ENCODE measurements at places on chromosomes 2 and 18.

DNA sequence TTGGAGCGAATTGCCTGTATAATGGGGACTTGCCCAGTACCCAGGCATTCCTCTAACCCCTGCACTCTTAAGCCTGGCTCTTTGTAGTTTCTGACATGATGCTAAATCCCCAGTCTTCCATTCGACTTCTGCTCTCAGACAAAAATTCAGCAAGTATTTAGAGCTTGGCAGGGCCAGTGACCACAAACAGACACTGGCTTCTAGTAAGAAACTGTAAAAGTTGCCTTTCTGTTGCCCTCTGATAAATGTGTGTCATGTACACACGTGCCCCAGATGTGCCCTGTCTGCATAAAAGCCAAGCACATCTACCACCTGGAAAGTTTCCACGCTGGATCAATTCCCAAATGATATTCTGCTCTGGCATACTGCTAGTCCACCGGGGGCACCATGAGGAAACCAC is 18.0 kb downstream of the PAX3 start:
- no peak for DNase-seq

DNA sequence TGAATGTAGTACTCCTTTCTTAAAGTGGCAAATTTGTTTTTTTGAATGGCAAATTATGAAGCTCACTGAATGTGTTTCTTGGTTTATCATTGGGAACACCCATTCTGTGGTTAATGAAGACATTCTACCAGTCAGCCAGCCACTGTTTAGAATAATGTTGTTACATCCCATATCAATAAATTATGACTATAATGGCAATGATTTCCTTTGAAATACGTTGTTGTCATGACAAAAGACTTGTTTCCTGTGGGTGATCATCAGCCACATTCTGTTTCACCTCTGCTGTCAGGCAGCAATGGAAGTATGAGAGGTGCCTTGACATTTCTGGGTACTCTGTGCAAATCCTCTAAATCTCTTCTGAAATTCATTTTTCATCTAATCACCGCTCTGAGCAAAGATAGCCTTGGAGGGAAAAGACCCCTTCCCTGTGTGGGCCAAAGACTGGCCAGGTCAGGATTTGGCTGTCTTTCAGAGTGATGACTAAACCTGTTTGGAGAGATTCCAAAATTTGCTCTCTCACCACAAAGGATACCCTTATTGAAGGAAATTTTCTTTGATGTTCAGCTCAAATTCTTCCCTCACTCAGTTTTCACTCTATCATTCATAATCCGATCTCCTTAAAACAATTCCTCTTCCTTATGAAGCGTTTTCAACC is 869.2 kb downstream of the BCL11A start:
- DNase-seq: no peak

DNA sequence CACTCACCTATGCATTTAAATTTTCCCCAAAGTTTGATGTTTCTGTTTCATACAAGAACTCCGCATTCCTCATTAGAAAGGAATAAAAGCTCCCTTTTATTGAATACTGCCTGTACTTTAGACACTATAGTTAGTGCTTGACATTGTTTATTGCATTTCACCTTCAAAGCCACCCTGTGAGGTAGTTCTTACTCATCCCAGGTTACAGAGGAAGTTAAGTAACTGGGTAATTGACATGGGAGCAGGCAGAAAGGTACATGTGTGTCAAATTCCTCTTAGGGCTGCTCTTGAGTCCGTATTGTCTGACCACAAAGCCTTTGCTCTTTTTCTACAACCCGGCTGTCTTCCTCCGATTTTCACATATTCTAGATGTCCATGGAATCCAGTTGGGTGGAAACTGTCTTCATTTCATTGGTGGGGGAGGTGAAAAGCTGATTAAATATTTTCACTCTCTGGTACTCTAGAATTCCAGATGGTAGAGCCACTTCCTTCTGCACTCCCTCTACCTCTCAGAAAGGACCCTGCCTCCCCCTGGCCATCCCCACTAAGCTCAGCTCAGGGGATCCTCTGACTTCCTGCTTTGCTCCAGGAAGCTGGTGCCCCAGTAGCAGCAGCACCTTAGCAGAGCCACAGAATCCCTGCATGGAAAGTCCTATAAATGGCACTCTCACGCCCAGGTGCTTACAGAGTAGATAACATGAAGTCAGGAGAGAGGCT is 319.2 kb downstream of the LRATD1 start:
- no peak for DNase-seq

DNA sequence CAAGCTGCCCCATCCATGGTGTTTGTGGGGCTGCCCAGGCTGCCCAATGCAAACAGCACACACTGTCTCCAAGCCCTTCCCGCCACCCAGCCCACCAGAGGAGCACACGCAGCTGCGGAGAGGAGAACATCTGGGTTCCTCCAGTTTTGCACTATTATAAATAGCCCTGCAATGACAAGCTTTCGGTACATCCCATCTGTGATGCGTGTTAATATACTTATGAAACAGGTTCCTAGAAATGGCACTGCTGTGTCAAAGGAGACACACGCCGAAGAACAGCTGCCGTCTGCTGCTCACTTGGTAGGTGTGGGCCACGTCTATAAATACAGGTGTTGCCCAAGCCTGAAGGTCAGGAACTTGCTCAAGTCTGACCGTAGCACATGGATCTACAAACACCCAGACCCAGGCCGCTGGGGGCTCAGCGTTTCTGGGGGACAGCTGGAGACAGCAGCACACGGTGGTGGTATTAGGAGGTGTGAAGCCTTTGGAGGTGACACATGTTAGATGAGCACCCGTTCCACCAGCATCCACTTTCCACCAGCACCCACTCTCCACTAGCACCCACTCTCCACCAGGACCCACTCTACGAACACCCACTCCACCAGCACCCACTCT is 34.3 kb downstream of the PXDN start:
- DNase-seq: no peak

- DNase-seq: no peak
These were observed 33.2 kb downstream of the PLA2R1 start for GRCh38 chr2:160029270-160029628.

DNA sequence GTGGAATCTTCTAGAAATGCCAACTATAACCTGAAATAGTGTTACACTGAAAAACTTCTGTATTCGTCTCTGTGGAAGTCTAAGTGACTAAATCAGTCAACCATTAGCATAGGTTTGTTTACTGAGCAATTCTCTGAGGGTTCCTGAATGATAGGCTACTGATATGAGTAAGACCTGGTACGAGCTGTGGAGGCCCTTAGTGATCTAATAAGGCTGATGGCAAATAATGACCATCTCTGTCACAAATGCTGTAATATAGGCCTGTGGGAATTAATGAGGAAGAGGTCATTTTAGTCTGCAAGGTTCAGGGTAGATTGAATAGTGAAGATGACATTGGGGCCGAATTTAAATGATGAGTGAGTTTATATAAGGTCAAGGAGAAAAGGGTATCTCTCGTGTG is 82.5 kb downstream of the MGAT5 start:
- no peak for DNase-seq

DNA sequence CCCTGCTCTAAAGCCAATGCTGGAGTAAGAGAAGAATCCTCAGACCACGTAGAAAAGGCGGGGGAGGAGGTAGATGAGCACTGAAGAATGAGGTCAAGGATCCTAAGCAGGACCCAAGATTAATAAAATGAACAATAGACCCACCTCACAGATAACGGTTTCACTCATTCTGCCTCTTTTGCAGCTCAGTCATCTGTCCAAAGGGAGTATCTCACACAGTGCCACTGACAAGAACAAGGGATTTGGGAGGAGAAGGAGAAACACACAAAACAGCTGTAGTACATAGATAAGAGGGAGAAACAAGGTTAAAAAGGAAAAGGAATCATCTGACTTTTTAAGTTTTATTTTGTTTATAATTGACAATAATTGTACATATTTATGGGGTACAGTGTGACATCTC is 30.9 kb upstream of the SULT1C4 start:
- no peak for DNase-seq

DNA sequence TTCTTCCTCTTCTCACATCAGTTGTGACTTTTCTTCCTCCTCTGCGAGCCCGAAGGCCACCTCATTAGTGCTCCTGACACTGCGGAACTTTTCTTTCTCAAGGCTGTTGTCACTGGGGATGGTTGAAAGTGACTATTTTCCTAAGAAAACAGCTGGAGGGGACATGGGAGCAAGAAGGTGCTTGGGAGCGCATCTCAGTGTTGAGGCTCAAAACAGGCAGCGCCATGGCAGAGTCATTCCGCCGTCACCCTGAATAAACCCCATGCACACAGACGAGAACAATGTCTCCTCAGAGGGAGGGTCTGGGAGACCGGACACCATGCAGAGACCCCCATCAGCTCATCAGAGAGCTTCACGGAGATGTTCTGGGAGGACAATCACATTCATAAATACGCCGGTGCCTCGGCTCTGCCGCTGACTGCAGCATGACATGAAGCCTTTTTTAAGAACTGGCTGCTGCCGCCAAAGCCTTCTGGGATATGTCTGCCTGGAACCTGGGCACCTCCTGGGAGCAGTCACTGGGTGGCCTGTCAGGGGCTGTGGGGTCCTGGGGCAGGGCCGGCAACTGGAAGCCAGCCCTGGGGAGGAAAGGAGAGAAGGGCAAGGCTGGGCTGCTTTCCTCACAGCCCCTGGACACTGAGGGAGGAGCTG is 19.2 kb downstream of the ATOH8 start:
- DNase-seq: no peak

DNA sequence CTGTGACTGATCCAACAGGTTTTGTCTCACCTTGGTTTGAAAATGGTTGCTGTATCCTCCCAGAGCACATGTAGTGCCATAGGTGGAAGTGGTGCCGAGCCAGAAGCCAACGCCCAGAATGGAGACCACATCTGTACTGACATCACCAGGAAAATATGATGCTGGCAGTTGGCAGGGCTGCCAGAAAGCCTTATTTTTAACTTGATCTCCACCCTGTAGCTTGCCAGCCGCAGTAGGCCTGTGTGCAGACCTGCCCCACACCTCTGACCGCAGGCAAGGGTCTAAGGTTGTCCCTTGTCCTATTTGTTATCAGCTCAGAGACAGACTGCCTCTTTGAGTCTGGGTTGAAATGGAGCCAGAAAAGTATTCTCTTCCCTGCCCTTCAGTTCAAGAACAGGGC is 123.5 kb upstream of the EML6 start:
- peak; percentile 40 for DNase-seq

DNA sequence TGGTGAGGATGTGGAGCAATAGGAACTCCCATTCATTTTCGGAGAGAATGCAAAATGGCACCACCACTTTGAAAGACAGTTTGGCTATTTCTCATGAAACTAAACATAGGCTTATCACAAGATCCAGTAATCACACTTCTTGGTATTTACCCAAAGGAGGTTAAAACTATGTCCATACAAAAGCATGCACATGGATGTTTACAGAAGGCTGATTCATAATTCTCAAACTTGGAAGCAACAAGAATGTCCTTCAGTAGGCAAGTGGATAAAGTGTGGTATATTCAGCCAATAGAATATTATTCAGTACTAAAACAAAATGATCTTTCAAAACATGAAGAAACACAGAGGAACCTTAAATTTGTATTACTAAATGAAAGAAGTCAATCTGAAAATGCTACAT is 440.6 kb downstream of the FBXO15 start:
- DNase-seq: no peak

GRCh38 chr2:50838316-50838715 is 193.6 kb downstream of the NRXN1 start:
- DNase-seq: no peak

- no peak for DNase-seq
These were observed 543.2 kb downstream of the DCDC2C start for GRCh38 chr2:4246364-4247131.

DNA sequence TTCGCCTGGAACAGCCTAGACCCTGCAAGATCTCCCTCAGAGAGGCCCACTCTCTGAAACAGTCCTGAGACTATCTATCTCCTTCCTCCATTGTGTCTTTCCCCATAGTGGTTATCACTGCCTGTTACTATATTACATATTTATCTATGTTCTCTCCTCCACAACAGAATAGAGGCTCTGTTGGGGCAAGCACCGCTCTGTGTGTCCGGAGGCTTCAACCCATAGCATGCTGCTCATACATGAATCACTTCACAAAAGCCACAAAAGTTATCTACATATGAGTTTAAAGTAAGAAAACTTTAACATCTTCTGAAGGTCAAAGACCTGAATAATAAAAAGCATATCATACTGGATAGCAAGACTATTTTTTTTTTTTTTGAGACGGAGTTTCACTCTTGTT is 242.1 kb upstream of the HS6ST1 start:
- no peak for DNase-seq

DNA sequence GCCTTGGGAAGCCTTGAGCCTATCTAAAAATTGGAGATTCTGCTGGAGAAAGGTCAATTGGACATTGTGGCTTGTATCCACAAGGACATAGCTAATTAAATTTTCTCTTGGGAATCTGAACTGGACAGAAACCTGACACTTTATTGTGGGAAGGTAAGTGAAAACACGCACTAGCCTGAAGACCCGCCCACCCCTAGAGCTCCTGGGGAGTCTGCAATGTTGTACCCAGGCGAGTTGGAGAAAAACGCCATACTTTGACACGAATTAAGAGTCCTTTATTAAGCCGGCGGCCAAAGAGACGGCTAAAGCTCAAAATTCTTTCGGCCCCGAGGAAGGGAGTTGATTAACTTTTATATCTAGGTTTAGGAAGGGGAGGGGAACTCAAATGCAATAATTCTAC is 1.2 kb upstream of the ZNF892 start:
- DNase-seq: no peak

DNA sequence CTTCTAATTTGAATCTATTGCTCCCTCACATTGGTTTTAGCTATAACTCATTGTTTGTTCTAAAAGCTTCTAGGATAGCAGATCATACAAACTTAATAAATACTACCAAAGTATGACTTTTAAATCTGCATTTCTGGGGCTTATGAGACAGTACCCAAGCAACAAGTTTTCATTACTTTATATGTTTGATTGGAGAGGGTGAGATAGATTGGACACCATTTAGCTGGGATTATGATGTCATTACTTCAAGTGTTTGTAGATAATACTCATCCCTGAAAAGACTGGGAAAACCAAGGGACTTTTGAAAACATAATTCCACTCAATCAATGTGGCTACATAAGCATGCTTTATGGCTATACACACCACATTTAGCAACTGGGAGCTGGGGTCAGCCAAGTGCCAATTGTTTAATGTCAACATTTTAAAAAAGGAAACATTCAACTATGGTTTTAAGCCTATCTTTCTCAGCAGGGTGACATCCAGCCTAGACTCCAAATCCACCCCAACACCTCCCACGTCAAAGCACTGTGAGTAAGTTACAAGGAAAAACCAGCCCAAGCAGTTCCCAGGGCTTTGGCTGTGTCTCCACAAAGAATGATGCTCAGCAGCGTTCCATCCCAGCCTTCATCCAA is 119.9 kb downstream of the ETAA1 start:
- DNase-seq: peak; percentile 2

- no peak for DNase-seq
These were observed 70.0 kb downstream of the ACKR3 start for GRCh38 chr2:236639461-236640235.

- DNase-seq: no peak
These were observed 33.5 kb downstream of the INPP4A start for GRCh38 chr2:98478088-98478551.

DNA sequence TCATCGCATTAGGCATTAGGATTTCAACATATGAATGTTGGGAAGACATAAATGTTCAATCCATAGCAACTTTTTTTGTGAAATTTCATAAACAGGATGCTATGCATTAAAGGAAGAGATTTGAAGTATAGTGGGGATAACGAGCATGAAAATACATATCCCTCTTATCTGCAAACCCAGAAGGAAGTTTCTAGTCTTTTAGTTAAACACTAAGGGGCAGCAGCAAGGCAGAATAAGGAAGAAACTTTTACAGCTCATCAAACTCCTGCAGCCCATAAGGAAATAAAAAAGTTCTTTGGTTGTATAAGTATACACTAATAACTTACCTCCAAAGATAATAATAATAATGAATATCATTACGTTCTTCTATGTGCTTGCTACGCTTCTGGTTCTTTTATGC is 81.5 kb downstream of the CD226 start:
- no peak for DNase-seq
